ENCODE measurements at places on chromosomes 16 and 17.

DNA sequence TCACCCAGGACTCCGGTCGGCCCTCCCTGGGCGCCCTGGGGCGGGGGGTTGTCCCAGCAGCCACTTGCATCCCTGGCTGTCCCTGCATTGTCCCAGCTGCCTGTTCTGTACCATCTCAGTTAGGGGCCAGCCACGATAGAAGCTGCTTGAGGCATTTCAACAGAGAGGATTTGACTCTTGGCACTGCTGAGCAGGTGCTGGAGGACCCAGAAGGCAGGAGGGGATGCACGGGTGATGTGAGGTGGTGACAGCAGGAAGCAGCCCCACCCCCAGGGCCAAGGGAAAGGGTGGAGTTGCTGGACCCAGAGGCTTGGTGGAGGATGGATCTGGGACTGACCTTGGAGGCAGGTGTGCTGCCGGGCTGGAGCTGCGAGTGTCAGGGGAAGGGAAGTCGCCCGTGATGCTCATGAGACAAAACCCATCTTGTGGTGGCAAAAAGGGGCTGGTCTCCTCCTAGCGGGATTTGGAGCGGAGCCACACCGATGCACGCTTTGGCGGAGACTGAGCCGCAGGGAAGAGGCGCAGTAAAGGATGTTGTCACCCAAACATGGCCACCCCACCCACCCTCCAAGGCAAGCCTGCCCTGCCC is 188.0 kb upstream of the GSE1 start:
- DNase-seq, result no peak

- no peak for DNase-seq
Measured at GRCh38 chr17:8955021-8955959, 10.2 kb downstream of the PIK3R5 start.

- no peak for DNase-seq
Measured at GRCh38 chr16:81716478-81717225, 62.4 kb upstream of the PLCG2 start.

DNA sequence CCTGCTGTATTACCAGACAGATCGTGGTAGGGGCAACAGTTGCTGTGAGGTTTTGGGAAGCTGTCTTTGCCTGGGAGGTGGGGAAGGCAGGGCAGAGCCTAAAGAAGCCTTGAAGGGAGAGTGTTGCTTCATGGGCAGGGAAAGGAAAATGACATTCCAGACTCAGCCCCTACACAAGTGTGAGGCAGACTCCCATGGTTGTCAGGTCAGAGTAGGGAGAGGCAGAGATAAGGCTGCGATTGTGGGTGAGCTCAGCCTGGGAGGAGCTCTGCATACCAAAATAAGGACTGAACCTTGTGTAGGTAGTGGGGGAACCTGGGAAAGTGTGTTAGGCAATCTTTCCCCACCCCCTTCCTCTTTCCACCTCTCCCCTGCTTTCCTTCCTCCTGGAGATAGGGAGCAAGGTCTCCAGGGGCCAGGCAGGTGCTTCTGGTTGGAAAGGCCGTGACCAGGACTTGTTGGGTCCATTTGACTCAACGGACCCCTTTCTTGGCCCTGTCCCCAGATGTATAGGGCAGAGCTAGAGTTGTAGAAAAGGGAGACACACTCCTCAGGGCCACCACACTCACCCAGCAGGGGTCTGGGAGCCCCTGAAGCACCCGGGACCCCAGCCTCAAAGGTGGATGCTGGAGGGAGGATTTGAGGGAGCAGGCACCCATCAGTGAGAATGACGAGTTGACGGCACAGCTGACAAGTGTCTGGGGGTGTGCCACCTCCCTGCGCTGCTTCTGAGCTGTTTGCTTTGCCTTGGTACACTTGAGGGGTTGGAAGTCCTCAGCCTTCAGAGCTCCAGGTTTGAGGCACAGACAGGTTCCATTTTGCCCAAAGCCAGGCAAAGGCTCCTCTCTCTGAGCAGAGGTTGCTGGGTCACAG is 18.5 kb upstream of the TOB1 start:
- no peak for DNase-seq

GRCh38 chr16:14344292-14344691 is 273.2 kb downstream of the MRTFB start:
- no peak for DNase-seq
